Activated T-cell treated with anti-CD3 and anti-CD28 coated beads for 48 hours (primary cell): ENCODE measurements at places on chromosomes 2 and 18.

- DNase-seq = no peak
These were observed 3.4 kb downstream of the ASAP2 start for GRCh38 chr2:9210030-9210429.

GRCh38 chr2:153105829-153106578 lies 372.6 kb downstream of the RPRM start:
- no peak for DNase-seq

- DNase-seq = no peak
These were observed 1415.8 kb upstream of the CELF4 start for GRCh38 chr18:38981389-38981788.

- DNase-seq = no peak
These were observed 16.8 kb downstream of the DBI start for GRCh38 chr2:119383410-119384140.

- DNase-seq = no peak
These were observed 25.5 kb upstream of the SPTBN1 start for GRCh38 chr2:54430649-54431048.
